H9 (cell line): ENCODE measurements at places on chromosomes 6 and 20.

GRCh38 chr6:36289281-36289878, 19.5 kb downstream of the PNPLA1 start:
- DNase-seq = peak; percentile 45

DNA sequence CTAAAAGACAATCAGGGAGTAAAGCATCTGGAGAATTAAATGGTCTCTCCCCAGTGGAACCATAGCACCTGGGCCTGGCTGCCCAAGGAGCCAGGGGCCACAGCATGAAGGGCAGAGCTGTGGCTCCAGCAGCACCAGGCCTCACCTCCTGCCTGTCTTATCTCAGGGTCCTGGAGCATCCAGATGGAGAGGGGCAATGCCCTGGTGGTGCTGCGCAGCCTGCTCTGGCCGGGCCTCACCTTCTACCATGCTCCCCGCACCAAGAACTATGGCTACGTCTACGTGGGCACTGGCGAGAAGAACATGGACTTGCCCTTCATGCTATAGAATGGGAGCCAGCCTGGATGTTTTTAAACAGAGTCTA, 17.0 kb downstream of the MRPS18A start:
- no peak for DNase-seq

- DNase-seq = no peak
Measured at GRCh38 chr6:1952740-1953360, 292.6 kb downstream of the GMDS start.

DNA sequence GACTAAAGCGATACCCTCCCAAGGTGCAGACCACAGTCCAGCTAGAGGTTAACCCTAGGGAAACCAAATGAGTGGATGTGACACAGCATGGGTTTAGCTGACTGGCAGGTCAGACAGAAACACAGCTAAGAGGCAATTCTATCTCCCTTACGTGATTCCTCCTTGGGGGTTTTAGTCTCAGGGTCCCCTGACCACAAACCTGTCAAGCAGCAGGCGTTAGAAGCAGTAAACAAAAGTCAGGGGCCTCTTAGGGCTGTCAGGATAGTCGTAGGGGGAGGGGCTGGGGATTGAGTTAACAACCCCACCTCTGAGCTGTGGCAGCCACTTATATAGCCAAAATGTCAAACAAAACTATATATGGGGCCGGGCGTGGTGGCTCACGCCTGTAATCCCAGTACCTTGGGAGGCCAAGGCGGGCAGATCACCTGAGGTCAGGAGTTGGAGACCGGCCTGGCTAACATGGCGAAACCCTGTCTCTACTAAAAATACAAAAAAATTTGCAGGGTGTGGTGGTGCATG, 13.6 kb downstream of the KCNK5 start:
- no peak for DNase-seq

- DNase-seq = peak; percentile 68
Measured at GRCh38 chr20:63280929-63281545, 8.4 kb downstream of the ARFGAP1 start.

DNA sequence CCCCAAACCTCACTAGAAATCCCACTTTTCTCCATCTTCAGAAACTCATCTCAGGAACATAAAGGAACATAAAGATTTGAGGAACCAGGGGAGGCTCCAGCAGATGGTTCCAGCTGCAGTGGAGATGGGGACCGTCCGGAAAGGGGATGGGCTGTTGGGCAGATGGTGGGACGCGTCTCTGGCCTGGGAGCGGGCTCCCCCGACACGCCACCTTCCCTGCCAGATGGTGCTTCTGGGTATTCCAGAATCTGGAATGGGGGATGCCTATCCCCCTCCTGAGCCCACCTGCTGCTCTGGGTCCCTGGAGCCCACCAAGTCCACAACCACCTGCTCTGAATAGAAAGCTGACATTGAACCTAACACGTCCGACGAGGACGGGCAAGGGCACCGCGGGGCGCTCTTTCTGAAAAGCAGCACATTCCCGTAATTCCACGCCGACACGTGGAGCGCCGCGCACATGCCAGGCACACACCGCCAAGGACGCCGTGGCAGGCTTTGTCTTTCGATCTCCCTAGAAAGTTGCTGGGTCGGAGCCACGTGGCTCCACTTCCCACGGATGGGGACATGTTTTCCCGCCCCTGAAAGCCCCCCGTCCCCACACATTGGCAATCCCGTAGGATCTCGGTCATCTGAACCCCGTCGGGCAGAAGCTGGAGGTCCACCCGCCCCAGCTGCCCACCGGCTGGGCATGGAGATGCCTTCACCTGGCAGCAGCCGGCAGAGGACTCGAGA, 27.3 kb downstream of the SLC2A4RG start:
- peak; percentile 20 for DNase-seq

DNA sequence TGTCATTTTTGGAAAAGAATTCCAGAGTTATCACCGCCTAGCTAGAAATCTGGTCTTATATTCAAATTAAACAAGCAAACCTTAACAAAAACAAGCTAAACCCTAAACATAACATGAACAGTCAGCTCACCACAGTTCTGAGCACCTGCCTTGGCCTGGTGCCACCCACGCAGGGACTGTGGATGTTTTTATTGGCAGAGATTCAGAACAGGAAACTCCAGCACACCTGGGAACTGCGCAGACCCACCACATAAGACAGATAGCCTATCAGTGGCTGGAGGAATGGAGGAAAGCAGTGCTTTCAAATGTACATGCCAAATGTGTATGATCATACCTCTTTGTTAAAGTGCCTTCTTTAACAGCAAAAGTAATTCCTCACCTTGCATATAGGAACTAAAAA, 8.9 kb downstream of the SLC16A10 start:
- no peak for DNase-seq

GRCh38 chr6:35895560-35895959, 25.3 kb downstream of the SRPK1 start:
- DNase-seq = no peak

- DNase-seq = no peak
Measured at GRCh38 chr20:1287787-1288569, 21.9 kb downstream of the SNPH start.

DNA sequence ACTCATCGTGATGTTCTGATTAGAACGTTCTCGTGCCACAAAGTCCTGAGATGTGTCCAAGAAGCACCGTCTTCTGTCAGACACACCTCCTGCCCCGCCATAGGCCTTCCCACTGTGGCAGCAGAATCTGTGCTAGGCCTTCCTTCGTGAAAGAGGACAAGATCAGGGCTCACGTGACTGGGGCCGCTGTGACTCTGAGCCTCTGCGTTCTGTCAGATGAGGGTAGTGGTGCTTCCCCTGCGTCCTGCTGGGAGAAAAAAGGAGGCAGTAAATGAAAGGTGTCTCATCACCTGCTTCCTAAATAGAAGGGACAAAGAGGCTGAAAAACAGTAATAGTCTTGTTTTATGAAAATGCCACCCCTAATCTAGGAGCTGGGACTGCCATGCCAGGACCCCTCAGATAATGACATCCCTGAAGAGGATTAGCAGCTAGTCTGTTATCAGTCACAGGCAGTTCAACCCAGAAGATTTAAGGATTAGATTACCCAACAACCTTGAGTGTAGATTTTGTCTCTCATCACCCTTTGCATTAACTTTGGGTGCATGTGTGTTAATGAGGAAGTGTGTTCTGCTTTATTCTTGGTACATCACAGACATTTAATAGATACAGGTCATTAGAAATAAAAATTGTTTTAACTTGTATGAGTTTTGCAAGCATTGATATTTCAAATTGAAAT, 4.1 kb downstream of the DNAJC5 start:
- DNase-seq = no peak

DNA sequence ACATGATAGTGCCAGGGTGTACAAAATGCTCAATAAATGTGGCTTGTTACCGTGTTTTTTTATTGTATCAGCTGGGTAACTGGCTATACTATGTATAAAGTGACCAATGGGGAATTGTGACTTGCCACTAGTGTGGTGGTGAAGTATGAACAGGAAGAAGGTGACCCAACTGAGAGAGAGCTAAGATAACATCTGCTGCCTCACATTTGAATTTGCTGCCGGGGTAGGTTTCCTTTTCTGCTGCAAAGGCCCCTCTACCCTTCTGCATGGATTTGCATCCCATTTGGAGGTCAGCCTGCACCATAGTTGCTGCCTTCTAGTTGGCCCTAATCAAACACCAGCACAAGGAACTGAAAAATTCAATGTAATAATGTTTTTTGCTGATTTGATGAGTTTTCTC, 24.1 kb downstream of the IL17A start:
- DNase-seq = no peak

DNA sequence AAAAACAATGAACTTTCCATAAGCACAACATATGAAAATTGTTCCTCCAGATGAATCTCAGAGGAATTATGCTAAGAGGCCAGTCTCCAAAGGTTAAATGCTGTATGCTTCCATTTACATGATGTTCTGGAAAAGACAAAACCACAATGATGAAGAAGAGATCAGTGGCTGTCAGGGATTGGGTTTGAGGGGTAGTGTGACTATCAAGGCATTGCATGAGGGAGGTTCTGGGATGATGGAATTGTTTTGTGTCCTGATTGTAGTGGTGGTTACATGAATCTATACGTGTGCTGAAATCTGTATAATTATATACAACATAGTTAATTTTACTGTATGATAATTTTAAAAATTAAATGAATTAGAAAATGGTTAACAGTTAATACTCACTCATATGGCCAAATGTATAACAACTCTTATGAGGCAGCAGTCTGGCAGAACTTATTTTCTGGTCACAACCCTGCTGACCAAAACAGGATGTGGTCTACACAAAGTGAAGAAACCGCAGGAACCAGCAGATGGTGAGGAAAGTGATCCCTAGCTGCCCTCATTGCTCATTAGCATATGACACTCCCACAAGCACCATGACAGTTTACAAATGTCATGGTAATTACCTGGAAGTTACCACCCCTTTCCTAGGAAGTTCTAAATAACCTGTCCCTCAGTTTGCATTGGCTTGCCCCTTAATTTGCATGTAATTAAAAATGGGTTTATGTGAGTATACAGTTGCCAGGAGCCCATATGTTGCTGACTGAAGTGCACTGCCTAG, 31.9 kb downstream of the NSFL1C start:
- DNase-seq = no peak

- no peak for DNase-seq
Measured at GRCh38 chr6:155041741-155042279, 46.7 kb downstream of the TIAM2 start.

GRCh38 chr20:16533502-16533901, 39.7 kb downstream of the KIF16B start:
- DNase-seq = no peak

DNA sequence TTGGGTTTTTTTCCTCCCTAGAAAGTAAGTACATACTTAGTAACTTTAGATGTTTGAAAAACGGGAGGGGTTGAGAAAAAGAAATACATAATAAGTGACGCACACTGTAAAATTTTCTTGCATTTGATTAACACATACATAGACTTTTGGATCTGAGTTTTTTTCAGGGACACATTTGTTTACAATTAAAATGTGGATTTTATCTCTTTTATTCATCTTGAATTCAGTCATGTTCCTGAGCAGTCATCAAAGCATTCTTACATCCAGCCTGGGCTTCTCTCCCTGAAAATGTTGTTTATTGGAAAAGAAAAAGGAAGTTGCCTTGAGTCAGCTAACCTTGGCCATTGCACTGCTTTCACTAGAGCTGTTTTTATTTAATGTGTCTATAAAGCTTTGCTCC, 8.7 kb upstream of the RPP40 start:
- DNase-seq = no peak

DNA sequence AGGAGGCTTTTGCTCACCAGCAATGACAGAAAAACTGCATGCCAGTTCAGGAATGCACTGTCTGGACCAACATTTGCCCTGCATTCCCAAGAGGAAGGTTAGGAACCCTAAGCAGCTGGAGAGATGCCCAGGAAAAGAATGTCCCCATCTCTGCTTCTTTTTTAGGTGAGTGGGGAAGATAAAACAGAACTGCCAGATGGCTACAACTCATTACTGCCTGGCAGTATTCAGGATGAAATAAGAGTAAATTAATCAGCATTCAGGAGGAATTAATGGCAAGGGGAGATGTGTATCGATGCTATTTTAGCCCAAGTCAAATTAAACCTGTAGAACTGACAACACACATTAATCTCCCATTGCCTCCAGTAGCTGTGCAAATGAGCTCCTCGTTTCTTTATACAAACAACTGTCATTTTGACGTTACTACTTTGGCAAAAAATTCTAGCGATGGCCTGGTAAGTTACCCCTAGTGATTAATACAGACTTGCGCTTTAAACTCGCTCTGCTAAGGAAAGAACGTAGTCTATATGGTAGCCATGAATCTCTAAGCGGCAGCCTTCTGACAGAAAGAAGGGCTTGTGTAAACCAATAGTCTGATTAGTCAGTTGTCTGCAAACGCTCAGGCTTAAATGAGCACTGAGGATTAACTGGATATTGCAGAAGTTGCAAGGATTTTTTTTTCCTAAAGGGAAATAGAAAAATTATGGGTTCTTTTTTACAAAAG, 16.7 kb upstream of the SMLR1 start:
- no peak for DNase-seq

DNA sequence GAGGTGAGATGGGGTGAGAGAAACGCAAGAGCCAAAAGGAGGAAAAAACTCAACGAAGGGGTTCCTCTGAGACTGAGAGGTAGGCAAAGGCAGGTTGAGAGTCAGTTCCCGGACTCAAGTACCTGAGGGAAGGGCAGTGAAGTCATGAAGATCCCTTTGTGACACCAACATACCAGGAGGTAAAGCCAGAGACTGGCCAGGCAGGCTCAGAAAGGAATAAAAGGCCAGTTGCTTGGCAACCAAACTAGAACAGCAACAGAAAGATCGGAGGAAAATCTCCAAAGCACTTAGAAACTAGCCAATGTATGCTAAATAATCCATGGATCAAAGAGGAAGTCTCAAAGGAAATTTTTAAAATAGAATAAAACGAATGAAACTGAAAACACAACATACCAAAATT, 209.8 kb upstream of the PROKR2 start:
- DNase-seq = peak; percentile 31

DNA sequence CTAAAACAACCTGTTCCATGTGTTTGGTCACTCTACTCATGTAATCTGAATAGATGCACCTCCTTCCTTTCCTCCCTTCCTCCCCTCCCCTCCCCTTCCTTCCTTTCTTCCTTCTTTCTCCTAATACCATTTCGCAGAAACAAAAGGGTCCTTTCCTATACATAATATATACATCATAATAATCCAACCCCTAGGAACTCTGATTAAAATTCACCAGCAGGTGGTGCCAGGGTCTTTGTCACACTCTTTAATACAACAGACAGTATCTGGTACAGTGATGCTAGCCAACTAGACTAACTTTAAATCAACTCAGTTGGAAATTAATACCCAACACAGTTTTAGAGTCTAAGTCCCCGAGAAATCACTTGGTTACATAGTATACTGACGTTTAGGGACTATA, 181.2 kb upstream of the SHLD1 start:
- no peak for DNase-seq

- DNase-seq = no peak
Measured at GRCh38 chr6:130526466-130526865, 160.6 kb downstream of the TMEM200A start.

DNA sequence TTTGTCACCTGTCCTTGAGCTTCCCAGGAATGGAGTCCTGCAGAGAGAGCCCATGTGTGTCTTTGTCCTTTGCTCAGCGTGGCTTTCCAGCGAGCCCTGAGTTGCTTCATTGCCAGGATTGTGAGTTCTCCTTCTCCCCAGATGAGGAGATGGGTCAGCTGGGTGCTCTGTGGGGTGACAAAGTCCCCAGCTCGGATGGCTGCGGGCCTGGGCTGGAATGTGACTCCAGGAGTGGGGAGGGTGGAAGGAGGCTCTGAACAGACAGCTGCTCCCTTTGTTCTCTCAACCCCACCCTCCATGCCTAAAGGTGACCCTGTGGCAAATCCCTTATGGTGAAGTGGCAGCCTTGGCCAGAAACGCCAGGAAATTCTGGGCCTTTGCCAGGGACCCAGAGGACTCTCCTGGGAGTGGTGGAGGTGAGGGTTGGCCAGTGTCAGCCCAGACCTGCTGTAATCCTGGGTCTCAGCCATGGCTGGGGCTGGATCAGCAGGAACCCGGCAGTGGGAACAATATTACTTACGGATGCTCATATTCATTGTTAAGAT, 44.4 kb upstream of the CST5 start:
- DNase-seq = no peak
